ENCODE measurements at places on chromosomes 6 and 20.
A peak's percentile ranks its signal among the peaks of the same experiment; 100 is the strongest.

- no peak for DNase-seq
These were observed 6.4 kb downstream of the SLC2A12 start for GRCh38 chr6:134046054-134046453.

DNA sequence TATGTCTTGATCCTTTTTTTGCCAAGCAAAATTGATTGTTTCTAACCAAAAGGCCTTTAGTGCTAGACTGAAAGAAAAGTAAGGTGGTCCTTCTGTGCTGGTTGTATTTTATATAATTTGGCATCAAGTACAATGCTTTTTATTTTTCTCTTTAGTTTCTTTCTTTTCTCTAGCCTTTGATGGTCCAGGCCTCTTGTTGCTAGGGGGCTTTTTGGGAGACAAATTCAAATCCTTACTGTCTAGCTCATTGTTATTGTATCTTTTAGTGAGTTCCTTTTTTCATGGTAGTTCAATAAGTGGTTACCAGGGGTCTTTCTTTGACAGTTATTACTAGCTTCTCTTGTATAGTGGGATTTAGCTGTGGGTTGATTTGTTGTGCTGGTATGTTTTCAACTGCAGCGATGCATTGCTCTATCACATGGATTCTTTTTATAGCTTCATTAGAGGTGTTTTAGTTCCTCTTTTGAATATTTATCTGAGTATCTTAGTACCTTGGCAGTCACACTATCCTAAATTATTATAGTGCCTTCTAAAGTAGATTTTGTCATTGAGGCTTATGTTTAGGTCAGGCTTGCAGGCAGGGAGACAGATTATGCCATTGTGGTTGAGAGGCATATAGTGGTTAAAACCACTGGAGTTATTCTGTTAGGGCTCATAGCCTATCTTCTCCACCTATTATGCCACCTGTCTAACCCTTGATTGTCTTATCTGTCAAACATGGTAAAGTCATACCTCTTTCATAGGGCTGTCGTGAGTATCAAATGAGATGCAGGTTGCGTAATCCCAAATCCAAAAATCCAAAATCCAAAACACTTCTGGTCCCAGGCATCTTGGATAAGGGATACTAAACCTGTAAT, 49.5 kb downstream of the KCNS1 start:
- DNase-seq: no peak

DNA sequence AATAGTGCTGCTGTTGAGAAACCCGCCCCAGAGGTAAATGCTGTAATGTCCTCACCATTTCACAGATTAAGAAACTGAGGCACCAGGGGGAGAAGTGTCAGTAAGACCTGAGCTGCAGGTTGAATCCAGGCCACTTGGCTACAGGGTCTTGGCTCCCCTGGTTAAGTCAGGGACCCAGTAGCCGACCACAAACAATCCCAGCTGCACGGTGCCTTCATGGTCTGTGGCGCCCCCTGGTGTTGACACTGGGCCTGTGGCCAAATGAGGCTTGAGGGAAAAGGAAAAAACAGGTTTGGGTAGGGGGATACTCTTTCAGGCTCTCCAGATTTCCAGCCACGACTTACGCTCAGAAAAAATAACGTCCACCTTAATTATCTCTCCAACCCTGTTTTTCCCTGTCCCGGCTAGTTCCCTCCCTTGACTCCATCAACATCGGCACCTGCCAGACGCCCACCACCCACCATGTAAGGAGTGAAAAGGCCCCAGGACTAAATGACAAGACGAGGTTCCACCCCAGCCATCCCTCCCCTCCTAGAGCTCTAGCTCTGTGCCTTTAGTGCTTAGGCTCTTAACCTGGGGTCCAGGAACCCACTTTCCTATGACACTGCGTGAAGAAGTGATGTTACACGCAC, 47.7 kb upstream of the POLR1H start:
- no peak for DNase-seq

- no peak for DNase-seq
These were observed 44.2 kb upstream of the MDGA1 start for GRCh38 chr6:37741757-37742400.

GRCh38 chr20:62215020-62215990, 4.8 kb downstream of the HRH3 start:
- DNase-seq: no peak

DNA sequence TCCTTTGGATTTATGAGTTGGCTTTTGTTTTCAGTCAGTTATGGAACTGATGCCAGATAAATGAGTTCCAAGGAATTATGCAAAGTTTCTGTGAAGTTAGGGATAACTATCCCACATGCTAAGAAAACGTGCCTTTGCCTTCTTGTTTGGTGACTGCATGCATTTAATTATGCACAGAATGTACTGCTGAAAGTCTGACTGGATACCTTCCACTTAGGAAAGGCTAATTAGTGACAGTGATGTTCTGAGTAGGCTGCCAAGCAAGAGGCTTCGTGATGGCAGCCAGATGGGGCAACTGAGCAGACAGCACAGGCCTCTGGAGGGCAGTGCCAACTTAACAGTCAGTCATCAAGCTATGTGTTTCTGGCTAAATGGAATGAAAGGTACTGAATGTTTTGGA, 289.9 kb downstream of the CD109 start:
- no peak for DNase-seq

DNA sequence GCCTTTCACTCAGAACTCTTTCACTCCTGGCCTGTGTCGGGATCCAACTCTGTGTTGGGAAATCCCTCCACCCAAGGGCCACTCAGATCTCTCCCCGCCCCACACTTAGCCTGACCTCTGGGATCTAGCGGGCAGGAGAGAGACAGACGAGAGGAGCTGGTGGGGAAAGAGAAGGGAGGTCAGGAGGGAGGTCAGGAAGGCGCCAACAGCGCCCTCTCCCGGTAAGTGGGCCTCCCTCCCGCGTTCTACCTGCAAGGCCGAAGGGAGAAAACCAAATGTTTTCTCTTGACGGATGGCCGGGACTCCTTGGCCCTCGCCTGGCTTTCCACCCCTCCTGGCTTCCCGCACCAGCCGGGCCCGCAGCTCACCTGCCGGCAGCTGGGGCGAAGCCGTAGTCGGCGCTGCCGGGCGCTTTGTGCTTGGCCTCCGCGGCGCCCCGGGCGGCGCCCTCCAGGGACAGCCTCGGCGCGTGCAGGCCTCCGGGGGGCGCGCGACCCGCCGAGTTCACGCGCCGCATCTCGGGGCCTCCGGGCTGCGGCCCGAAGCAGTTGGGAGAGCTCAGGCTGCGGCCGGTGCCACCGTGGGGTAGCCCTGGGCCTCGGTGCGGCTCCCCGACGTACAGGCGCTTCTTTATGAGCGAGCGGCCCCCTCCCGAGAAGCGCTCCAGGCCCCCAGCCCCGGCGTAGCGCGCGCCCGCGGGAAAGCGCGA, 38.2 kb downstream of the C6orf132 start:
- DNase-seq: peak; percentile 65

GRCh38 chr6:87277123-87277522, 45.3 kb upstream of the SMIM8 start:
- DNase-seq: no peak

DNA sequence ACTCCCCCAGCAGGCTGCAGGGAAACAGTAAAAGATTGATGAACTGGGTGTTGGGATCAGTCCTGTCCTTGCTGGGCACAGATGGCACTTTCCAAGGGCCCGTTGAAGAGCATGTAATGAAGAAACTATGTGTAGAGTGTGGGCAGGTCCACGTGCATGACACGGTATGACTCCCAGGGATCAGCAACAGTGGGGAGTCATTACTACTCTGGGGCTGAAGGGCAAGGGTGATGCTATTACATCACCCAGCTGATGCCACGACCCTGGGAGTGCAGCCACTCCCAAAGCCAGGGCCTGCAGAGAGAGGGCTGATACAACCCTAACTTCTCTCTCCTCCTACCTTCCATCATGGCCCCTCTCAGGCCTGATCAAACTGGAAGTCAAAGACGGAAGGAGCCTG, 20.1 kb downstream of the KCNK17 start:
- DNase-seq: no peak

DNA sequence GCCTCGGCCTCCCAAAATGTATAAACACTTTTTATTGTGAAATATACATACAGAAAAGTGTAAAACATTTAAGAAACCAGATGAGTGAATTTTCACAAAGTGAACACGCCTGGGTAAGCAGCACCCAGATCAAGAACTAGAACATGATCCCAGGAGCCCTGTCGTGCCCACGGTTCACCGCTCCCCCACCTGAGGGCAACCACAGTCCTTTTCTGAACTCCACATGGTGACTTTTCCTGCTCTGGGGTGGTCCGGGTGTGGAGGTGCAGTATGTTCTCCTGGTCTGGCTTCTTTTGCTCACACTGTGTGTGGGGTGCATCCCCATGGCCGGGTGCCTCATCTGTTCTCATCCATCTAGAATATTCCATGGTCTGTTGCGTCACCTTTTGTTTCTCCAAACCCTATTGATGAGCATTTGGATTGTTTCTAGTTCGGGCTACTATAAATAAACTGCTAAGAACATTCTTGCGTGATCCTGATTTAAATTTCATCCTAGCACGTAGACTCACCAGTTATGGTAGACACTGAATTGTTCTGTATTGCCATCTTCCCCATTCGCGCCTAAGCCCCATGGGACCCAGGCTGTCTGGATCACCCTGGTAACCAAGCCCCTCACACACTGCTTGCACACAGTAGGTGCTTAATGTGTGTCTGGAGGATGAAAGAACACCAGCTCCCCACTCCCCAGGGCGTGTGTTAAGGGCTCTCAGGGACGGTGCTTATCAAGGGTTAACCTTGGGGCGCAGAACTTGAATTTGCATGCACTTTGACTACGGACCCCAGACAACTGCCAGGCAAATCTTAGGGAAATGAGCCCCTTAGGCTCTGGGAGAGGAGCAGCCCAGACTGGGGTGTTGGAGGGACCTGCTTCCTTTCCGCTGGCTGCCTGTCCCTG, 56.2 kb downstream of the CTCFL start:
- no peak for DNase-seq

DNA sequence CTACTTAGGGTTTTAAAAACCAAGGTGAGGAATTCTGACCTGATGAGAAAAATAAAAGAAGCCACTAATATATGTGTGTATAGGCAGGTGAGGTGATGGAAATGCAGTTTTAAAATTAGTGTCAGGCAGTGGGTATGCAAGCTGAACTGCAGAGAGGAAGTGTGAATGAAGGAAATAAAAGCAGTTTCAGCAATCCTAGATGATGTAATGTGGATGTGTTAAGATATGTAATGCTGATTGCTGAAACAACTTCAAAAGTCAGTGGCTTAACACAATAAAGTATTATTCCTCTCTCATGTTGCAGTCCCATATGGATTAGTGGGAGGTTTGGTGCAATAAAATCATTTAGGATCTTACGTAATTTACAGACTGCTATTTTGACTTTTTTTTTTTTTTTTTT, 119.9 kb upstream of the ASCC3 start:
- no peak for DNase-seq

DNA sequence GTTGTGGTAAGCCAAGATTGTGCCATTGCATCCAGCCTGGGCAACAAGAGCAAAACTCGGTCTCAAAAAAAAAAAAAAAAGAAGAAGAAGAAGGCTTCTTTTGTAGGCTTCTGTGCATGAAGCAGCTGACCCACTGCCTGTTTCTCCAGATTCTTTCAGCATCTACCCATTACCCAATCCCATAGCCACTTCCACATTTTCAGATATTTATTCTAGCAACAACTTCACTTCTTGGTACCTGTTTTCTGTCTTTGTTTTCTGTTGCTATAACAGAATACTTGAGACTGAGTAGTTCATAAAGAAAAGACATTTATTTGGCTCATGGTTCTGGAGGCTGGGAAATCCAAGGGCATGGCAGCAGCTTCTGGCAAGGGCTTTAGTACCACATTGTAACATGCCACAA, 95.3 kb upstream of the SGK1 start:
- DNase-seq: no peak

GRCh38 chr6:43172104-43173007, 1.3 kb downstream of the SRF start:
- DNase-seq: peak; percentile 37

DNA sequence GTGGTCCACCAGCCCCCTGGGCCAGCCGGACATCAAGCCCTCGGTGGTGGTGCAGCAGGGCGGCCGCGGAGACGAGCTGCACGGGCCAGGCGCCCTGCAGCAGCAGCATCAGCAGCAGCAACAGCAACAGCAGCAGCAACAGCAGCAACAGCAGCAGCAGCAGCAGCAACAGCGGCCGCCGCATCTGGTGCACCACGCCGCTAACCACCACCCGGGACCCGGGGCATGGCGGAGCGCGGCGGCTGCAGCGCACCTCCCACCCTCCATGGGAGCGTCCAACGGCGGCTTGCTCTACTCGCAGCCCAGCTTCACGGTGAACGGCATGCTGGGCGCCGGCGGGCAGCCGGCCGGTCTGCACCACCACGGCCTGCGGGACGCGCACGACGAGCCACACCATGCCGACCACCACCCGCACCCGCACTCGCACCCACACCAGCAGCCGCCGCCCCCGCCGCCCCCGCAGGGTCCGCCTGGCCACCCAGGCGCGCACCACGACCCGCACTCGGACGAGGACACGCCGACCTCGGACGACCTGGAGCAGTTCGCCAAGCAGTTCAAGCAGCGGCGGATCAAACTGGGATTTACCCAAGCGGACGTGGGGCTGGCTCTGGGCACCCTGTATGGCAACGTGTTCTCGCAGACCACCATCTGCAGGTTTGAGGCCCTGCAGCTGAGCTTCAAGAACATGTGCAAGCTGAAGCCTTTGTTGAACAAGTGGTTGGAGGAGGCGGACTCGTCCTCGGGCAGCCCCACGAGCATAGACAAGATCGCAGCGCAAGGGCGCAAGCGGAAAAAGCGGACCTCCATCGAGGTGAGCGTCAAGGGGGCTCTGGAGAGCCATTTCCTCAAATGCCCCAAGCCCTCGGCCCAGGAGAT, 1.0 kb downstream of the POU3F2 start:
- no peak for DNase-seq

DNA sequence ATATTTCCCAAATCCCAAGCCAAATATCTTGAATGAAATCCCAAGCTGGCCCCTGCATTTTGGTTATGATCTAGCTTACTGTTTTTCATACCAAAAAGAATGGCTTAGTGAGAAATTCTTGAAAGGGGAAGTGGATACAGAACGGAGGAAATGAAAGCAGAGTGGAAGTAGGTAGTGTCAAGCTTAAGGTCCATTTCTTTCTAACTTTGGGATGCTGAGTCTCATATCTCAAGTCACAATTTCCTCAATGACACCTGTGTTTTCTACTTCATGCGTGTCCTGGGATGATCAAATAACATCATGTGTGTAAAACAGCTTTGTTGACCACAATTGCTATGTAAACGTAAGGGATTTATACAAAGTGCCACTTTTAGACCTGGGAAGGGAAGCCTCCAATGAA, 238.8 kb upstream of the SLC35B3 start:
- no peak for DNase-seq

GRCh38 chr6:160167604-160168399, 46.2 kb downstream of the SLC22A1 start:
- DNase-seq: no peak

GRCh38 chr6:158569036-158569435, 9.1 kb downstream of the TMEM181 start:
- no peak for DNase-seq

- DNase-seq: no peak
These were observed 100.6 kb downstream of the PCSK2 start for GRCh38 chr20:17327185-17328148.

DNA sequence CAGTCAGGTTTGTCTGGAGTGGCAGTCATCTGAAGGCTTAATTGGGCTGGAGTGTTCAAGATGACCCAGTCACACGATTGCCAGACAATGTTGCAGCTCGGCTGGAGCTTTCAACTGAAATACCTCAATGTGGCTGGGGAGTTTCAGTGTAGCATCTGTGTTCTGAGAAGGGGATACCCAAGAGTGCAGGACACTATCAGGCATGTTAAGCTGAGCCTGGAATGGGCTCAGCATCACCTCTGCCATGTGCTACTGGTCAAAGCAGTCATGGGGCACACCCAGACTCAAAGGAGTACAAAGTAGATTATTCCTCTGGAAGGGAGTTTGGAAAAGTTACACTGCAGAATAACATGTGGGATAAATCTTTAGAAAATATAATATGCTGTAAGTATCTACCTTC, 363.9 kb downstream of the KIF16B start:
- no peak for DNase-seq

- no peak for DNase-seq
These were observed 980.3 kb upstream of the FLRT3 start for GRCh38 chr20:15317546-15318232.

All from activated CD4-positive, alpha-beta T cell treated with anti-CD3 and anti-CD28 coated beads for 24 hours (primary cell).